ENCODE measurements at places on chromosomes 5 and 9.

DNA sequence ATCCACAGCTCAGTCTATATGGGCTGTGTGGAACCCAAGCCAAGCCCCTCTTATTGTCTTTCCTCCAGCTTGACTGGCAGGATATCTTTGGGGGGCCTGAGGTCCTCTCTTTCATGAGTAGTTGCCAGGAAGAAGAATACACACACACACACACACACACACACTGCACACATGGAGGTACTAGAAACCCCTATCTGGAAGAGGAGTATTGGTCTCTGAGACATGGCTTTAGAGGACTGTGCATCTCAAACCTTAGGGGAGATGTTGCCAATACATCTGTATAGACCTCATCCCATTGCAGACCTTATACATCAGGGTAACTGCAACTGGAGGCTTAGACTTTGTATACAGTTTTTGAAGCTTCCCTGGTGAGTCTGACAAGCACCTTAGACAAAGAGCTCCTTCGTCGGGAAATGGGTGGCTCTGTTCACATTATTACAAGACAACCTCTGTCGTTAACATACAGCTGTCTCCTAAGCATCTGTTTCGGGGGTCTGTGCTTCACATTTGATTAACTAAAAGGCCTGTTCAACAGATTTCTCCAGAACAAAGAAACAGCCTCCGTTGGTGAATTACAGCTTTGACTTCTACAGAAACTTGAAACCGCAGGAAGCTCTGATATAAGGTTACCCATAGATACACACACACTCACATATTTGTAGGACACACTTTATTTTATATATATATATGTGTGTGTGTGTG lies 5.5 kb upstream of the ENTREP1 start:
- DNase-seq: no peak

GRCh38 chr5:119395080-119395836 lies 39.4 kb downstream of the TNFAIP8 start:
- DNase-seq: no peak

GRCh38 chr5:124457901-124458300 lies 288.5 kb downstream of the ZNF608 start:
- no peak for DNase-seq

- no peak for DNase-seq
Observed at GRCh38 chr9:19148187-19148586, 20.9 kb upstream of the PLIN2 start.

DNA sequence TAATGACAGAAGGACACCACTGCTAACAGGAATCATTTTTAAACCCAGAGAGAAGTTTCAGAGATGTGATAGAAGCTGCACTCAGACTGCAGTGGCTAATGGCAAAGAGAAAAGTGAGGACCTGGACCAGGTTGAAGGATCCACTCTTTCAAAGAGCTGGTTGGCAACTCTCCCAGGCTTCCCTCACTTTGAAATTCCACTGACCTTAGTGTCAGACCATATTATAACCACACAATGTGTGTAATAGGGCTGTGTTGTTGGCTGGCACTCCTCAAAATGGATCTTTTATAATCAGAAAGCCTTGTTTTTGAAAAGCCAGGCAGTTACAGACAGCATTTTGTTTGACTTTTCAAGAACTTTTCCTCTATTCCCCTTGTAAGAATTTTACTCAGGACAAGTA lies 280.7 kb downstream of the PRELID2 start:
- no peak for DNase-seq

- DNase-seq: no peak
Observed at GRCh38 chr5:114010362-114010761, 351.5 kb upstream of the KCNN2 start.

DNA sequence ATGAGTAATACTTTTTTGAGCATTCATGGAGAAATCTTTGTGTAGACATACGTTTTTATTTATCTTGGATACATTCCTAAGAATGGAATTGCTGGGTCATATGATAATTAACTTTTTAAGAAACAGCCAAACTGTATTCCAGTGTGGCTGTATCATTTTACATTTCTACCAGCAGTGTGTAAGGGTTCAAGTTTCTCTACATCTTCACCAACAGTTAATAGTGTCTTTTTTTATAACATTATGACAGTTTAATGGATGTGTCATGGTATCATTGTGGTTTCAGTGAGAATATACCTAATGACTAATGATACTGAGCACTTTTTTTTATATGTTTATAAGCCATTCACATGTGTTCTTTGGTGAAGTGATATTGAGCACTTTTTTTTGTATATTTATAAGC lies 52.4 kb downstream of the NIPBL start:
- no peak for DNase-seq

DNA sequence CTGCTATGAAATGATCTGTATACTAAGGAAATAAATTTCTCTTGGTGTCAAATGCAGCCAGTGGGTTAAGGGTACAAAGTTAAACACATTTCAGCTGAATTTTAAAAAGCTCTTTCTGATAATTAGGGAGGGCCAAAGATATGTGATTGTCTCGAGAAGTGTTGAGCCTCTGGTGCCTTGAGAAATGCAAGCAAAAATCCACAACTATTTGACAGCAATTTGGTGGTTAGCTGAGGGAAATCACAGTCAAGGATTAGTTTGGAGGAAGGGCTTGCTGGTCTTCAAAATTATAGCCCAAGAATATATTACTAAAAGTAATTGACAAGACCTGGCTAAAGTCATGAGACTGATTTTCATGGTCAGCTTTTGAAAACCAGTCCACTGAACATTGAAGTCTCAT lies 255.7 kb upstream of the PPP1R2B start:
- DNase-seq: no peak

- DNase-seq: no peak
Observed at GRCh38 chr9:16100537-16101091, 547.8 kb downstream of the CCDC171 start.

DNA sequence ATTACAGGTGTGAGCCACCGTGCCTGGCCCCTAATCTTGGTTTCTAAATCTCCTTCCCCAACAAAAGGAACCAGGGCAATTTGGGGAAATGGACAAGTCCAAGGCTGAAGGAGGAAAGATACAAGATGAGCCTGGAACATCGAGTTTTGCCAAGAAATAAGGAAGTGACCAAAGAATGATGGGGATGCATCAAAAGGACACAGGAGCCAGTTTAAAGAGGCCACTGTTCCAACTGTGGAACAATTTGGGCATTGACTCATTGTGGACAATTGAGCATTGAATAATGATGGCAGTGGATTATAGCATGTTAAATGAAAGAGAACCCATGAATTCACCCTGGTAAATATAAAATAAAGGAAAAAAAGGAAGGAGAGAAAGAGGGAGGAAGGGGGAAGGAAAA lies 47.5 kb downstream of the DUSP1 start:
- DNase-seq: no peak

DNA sequence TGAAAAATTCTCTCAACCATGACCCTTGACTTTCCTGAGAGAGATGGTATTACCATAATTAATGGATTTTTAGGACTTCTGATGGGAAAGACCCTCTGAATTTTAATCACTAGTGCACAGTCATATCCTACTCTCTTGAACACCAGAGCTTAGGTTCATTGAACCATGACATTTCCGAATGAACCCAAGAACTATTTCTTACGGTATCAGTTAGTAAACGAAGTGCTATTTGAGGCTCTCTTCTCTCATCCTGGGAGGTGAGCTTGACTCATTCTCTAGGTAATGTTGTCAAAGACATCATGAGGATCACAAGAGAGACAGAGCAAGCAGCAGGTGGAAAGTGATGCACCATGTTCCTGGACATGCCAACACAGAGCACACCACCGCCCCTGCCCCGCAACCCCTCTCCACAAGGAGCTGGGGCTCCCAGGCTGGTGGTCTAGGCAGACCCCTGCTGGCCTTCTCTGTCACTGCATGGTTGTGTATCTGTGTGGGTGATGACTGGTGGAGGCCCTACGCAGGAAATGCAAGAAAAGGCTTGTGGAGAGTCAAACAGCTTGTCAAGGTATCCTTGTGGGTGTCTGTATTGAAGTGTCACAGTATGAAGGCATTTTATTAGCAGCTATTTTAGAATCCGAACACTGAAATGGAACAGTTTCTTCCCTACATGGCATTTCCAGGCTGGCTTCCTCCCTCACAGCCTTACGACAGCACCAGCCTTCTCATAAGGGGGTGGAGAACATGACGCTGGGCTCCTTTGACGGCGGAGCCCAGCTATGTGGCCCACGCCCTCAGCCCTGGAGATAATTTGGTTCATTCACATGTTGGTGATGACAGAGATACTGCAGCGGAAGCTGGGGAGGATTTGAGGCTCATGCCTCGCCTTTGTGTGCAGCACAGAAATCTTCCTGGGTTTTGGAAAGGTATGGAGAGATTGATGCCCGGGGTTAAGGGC lies 297.6 kb downstream of the NTRK2 start:
- peak; percentile 37 for DNase-seq

- no peak for DNase-seq
Observed at GRCh38 chr5:73390972-73391371, 57.6 kb downstream of the FOXD1 start.

DNA sequence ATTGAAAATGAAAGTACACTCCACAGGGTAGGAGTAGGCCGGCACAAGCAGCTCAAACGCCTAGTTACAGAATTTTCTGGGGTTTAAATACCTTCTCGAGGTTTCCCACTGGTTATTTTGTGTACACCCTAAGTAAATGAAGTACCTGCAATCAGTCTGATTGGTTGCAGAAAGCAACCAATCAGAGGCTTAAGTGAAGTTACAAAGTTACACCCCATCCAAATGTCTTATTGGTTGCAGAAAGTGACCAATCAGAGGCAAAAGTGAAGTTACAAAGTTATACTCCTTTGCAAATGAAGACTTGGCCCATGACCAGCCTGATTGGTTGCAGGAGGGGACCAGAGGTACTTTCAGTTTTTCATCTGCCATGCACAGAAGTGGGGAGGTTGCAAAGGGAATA lies 33.2 kb upstream of the ERAP2 start:
- DNase-seq: no peak

DNA sequence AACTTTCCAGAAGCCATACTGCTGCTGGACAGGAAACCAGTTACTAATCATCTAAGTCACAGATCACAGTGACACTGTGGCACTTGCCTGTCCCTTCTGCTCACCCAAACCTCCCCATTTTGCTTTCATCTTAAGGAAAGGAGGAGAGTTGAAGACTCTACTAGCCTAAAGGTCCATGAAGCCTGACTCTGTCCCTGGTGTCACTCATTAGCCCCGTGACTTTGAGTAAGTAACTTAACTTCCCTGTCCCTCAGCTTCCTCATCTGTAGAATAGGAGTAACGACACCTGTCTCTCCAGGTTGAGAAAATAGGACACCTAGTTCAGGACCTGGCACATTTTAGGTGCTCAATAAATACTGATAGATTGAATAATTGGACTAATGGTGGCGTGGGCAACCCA lies 536 bp upstream of the SLC6A7 start:
- no peak for DNase-seq

DNA sequence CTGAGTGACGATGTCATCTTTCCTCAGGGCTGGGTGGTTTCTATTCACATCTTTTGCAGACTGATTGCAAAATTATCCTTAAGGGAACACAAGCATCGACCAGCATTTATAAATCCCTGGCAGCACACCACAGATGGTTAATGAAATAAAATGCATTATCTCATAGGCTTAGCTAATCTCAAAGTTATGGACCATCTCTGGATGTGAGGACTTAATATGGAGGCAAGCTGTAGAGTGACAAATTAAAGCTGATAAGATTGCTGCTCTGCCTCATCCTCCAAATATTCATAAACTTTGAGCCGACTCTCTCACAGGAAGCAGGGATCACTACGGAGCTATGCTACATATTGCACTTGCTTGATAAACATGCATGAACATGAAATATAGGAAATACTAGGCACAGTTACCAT lies 663.2 kb upstream of the RGMB start:
- DNase-seq: no peak

GRCh38 chr5:143126174-143127019 lies 277.1 kb downstream of the NR3C1 start:
- DNase-seq: no peak

DNA sequence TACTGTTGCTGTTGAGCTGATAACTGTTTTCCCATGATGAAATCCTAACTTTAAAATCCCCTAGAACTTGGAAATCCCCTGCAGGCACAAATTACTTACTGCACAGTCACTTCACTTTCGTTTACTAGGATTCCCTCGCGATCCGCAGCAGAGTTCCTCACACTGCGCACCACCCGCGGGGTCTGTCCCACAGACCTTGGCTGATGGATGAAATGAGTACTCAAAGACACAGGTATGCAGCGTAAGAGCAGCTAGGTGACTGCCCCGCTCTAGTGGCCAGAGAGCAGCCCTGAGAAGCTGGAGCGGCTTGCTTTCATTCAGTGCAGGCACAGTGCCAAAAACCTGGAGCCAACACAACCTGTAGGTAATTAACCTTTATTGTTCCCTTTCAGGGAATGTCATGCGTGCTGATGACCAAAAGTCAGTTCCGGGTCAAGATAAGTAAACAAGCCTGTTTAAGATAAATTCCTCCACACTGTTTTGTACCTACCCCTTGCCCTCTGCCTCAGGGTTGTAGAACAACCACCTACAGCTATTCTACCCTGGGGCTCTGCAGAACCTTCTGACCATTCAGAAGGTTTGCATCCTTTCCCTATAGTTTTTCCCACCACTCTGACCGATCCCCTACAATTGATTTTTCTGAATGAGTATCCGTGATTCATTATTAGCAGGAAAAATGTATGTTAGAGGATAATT lies 191.2 kb downstream of the CDH9 start:
- no peak for DNase-seq

DNA sequence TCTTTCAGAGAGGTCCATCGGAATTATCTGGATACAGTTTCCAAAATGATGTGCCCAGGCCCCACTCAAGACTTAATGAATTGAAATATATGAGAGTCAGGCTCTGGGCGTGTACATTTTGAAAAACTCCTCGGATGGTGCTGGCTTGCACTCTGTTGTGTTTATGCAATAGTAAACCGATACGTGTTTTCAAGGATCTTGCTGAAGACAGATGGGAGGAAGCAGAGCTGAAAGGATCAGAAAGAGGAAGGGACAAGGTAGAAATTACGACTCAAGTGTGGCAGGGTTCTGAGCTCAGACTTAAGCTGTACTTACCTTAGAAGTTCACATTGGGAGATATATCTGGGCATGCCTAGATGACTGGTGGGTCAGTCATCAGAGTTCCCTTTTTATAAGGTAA lies 13.7 kb upstream of the STOM start:
- DNase-seq: no peak

- no peak for DNase-seq
Observed at GRCh38 chr9:112890106-112891081, at the start of gene SLC46A2. Gene SLC46A2, minus strand, starts transcription at chr9:112890876. Its CDS starts 195 bp downstream, at chr9:112890681.
